Stimulated activated CD8-positive, alpha-beta memory T cell treated with anti-CD3 and anti-CD28 coated beads, Interleukin-4, amount 100 ng/mL, for 4 hours (primary cell): ENCODE measurements at places on chromosomes 3 and 15.

- no peak for DNase-seq
Observed at GRCh38 chr3:122273498-122273897, 51.5 kb upstream of the CSTA start.

DNA sequence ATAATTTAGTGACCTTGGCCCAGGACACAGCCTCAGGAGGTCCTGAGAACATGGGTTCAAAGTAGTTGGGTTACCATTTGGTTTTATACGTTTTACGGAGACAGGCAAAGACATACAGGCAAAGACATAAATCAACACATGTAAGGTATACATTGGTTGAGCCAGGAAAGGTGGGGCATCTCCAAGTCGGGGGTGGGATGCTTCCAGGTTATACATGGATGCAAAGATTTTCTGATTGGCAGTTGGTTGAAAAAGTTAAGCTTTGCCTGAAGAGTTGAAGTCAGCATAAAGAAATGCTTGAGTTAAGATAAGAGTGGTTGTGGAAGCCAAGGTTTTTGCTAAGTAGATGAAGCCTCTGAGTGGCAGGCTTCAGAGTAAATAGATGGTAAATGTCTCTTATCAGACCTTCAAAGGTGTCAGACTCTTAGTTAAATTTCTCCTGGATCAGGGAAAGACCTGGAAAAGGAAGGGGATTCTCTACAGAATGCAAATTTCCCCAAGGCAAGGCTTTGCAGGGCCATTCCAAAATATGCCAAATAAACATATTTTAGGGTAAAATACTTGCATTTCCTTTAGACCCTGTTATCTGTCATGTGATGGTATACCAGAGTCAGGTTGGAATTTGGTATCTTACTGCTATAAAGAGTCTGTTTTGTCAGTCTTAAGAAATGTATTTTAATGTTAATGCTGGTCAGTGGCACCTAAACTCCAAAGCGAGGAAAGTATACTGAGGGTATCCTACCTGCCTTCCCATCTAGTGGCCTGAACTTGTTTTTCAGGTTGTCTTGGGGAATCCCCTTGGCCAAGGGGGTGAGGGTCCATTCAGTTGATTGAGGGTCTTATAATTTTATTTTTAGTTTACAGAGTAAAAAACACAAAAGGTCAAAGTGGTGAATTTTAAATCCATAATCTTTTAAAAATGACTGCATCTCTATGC is 8.2 kb upstream of the PDHB start:
- no peak for DNase-seq

- DNase-seq = peak; percentile 48
Observed at GRCh38 chr3:133487920-133488540, 85.5 kb upstream of the CDV3 start.

DNA sequence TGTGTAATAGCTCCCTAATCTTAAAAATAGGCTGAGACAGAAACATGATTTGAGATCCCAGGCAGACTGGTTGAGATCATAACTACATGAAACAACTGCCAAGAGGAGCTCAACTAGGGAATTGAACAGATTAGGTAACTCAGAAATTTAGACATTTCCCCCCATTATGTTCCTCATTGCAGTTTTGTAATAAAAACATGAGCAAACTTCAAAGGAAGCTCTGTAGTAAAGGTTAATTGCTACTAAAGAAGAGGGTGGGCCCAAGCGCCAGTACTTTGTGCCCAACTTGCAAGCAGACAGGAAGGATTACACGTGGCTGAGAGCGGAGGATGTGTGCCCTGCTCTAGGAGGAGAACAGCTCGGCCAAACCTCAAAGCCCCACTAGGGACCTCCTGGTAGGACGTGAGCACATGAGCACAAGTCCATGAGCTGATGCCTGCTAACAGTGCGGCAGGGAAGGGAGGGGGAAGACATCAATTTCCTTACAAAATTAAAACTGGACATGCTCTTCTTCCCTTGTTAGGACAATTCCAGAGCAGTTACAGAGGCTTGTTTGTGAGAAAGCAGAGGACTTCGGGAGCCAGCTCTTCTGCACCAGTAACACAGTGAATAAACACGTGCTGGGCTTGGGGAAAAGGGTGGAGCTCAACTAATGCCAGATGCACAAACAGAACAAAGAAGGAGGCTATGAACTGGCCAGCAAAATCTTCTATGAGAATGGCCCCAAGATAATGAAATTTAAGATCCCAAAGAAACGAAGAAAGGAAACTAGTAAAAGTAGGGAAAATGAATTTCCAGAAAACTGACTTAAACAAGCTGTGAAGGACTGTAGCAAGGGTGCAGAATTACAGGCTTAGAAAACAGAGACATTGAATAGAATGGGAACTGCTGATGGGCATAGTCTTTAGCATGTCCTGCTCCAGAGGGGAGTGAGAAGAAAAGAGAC is 275.5 kb downstream of the MECOM start:
- no peak for DNase-seq

- no peak for DNase-seq
Observed at GRCh38 chr3:122975163-122975923, 52.2 kb downstream of the SEMA5B start.

- no peak for DNase-seq
Observed at GRCh38 chr3:52315977-52316764, at the start of gene DNAH1. TSS of gene DNAH1 (plus strand) at chr3:52316319. CDS start at chr3:52322443, 6,124 bp downstream.

DNA sequence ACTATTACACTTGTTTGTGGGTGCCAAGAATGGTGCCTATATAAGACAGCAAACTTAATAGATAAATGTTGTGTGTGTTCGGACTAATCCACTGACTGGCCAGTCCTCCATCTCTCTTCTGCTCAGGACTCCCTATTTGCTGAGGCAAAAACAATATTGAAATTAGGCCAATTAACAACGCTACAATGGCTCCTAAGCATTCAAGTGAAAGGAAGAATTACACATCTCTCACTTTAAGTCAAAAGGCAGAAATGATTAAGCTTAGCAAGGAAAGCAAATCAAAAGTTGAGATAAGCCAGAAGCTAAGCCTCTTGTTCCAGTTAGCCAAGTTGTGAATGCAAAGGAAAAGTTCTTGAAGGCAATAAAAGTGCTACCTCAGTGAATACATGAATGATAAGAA is 126.9 kb downstream of the CCNL1 start:
- no peak for DNase-seq

GRCh38 chr3:179229177-179229576 is 21.7 kb downstream of the KCNMB3 start:
- DNase-seq = no peak

DNA sequence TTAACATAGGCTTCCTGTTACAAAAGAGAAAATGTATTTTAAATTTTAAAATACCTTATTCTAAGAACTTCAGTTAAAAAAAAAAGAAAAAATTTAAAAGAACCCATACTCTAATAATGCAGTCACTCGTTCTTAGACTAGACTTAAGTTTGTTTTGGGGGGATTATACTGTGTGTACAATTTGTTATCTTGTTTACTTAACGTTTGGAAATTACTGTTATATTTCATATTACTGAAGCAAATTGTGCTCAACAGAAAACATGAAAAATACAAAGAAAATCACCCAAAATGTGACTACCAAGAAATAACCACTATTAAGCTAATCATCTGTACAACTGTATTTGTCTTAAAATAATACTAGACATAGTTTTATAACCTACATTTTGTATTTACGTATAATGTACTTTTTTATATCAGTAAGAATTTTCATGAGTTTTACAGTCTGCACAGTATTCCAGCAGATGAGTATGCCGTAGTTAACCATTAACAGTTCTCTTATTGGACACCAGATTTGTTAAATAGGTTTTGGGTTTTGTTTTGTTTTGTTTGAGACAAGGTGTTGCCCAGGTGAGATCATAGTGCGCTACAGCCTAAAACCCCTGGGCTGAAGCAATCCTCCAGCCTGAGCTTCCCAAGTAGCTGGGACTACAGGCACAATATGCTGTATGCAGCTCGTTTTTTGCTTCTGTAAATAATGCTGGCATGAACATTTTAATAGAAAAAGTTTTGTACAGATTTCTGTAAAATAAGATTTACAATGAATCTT is 88.8 kb upstream of the CHD2 start:
- DNase-seq = no peak

DNA sequence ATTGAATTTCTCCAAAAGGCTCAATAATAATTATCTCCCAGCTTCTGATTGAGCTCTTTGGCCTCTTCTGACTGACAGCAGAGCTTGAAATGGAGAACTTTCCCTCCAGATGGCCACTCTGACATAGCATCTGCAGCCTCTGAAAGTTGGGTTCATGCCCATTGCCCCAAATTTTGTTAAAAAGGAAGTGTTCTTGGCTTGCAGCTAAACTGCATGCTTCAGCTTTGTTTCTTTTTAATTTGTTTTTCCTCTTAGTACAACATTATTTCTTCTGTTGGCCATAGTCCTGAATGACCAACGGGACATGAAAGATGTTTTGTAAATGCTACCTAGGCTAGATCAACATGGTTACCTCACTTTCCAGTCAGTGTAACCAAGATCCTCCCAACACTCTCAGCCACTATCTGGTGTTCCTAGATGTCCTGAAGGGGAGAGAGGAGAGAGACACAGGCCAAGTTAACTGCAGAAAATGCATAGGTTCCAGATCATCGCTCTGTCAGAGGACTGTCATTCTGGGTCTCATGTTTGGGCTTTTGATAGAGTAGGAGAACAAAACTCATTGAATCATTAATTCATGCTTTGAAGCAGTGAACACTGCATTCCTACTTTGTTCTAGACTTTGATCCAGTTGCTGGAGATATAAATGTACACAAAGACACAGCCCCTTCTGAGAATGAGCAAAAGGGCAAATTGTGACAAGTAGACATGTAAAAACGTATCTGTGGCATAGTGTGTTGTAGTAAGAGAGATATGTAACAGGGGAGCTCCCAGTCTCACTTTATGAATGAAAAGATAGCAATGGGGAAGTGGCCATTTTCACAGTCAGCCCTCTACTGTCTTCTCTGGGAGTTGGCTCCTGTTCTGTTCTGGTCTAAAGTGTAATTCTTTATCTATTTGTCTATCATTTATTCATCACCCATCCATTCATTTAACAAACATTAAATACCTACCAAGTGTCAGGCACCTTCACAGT is 156.2 kb downstream of the ZNF621 start:
- no peak for DNase-seq

GRCh38 chr3:176683382-176683781 is 513.9 kb downstream of the TBL1XR1 start:
- DNase-seq = no peak

GRCh38 chr15:75198560-75199356 is 2.9 kb upstream of the C15orf39 start:
- no peak for DNase-seq

DNA sequence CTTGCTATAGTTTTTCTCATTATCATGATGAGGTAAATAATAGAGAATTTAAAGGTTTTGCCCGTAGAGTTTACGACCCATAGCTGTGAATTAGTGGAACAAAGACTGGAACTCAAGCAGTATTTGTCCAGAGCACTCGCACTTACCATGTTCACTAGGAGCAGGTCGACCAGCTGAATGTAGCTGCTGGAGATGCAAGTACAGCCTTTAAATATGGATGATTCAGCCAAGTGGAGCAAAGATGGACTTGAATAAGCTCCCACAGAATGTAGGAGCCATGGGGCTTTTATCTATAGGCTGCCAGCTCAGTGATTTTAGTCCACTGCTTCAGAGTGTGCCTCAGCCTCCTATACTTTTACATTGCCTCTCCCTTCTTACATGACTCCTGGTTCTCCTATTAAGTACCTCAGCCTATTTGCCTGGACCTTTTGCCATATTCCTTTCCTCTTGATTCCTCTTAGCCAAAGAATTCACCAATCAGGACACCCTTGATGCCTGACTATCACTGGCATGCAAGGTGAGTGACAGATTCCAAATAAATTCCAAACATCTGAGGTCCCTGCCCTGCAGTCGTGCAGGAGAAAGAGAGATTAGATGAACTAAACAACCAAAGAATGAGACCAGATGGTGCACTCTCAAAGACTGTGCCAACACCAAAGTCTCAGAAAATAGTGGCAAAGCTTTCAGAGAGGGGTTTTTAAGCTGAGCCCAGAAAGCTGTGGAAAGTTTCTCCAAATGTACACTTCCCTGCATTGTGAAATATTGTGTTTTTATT is 3.9 kb downstream of the MKRN3 start:
- DNase-seq = no peak

DNA sequence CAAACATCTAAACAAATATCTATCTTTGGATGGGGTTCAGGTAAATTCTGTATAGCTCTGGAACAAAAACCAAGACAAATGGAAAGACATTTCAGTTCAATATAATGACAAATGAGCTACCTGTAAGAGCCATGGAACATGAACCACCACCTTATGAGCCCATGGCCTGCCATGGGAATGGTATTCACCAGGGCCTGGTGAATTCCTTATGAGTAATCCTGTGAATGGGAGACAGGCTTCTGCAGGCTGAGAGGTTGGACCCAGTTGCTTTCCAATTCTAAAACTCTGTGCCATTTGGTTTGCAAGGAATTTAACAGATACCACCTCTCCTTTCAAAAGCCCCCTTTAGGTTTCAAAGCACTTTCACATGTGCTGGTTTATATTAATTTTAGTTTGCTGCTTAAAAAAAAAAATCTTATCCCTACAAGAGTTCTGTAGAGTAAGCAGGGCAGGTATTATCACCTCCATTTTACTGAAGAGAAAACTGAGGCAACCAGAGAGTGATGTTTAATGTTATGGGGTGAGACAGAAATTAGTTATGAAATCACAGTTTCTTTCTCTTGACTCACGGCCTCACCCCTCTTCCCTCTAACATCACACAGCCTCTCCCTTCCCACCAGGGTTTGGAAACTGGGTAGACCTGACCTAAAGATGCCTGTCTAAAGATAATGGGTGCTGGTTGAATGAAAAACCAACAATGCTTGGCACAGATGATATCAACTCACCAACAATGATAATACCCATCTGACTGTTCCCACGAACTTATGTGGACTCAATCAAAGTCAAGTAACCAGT is 397.6 kb upstream of the WNT5A start:
- no peak for DNase-seq

GRCh38 chr3:73140772-73141442 is 79.4 kb downstream of the EBLN2 start:
- no peak for DNase-seq
